ENCODE measurements at places on chromosomes 16 and 17.

DNA sequence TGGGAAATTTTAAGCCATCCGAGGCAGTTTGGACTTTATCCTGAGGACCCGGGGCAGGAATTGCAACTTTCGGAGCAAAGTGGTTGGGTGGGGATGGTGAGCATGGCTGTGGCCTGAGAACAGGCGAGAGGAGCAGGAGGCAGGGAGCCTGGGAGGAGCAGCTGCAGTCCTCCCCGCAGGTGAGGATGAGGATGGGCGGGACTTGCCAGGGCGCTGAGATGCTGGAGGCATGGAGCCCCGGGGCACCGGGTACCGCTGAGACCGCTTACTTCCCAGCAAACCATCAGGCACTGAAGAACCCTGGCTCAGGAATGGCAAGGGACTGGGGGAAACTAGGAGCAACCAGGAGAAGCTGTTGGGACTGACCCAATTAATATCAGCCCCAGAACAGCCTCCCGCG, 210.8 kb downstream of the GSG1L start:
- DNase-seq, result no peak

GRCh38 chr16:16780588-16780987, 401.6 kb downstream of the NPIPA7 start:
- no peak for DNase-seq

GRCh38 chr16:81767987-81768592, 11.0 kb upstream of the PLCG2 start:
- no peak for DNase-seq

DNA sequence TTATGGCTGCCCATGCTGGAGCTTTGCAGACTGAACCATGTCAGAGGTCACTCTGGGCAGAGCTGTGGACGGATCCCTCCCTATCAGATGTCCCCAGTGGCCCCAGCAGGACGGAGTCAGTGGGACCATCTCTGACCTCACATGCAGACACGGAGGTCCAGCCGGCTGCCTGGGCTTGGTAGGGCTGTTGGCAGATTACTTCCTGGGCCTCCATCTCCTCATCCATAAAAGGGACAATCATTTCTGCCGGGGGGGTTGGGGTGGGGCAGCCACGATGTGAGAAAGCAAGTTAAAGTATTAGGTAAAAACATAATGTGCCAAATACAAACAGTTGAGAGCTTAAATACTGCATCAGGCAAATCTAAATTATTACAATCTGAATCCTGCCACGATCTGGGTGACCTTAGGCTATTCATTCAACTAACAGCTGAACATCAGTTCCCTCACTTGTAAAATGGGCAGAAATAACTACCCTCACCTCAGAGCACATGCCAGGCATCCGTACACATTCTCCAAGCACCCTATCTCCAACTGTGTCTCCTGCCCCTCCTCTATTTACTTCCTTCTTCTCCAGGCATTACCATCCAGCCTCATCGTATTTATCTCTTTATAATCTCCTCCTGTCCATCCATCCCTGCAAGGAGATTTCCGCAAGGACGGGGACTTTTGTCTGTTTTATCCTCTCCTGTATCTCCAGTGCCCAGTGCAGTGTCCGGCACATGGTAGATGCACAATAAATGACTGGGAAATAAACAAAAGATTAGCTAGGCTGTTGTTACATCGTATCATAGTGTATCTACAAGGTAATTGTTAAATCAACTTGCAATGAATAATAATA, 192.3 kb upstream of the FOXF1 start:
- no peak for DNase-seq

DNA sequence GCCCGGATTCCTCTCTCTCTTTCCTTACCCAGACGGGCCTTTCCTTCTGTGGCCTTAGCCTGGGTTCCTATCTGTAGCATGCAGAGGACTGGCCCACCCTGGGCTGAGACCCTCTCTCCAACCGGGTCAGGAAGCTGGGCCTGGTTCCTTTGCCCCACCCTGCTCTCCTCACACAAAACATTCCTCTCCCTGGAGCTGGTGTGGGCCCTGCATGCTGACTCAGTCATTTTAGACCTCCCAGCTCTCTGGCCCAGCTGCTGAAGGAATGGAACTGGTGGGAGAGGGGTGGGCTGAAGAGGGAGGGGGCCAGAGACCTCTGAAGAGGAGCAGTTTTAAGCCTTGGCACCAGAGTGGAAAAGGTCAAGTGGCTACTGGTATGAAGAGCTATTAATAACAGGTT, 957 bp downstream of the MYL4 start:
- DNase-seq, result no peak

DNA sequence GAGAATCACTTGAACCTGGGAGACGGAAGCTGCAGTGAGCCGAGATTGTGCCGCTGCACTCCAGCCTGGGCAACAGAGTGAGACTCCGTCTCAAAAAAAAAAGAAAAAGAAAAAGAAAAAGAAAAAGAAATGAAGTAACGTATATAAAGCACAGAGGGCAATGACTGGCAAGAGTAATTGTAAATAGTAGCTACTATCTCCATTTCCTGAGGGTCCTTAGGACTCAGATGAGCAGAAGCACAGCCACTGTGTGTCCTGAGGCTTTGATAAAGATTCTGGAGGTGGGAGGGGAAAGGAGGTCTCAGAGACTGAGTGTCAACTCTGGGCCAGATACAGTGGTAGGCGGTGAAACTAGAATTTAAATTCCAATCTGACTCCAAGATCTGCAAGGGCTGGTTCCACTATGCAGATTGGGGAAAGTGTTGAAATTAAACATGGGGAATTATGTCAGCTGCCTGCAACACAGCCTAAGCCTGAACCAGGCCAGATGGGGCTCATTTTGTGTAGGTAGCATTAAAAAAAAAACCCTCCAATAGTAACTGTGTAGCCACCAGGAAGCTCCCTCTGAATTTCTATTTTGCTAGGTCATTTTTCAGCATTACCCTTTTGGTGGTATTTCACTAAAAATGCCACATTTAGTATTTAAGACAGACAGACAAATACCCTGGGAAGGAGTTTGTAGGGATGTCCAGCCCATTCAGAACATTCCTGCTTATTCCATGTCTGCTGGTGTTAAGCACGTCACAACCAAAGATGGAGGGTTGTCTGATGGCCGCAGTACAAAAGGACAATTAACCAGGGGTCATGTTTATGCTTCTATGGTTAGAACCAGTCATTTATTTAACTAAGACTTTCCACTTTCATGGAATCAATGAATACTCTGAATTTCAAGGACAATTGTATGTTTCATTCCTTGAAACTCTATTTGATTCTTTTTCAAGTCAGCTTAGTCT, 46.1 kb downstream of the TBX4 start:
- DNase-seq, result no peak

DNA sequence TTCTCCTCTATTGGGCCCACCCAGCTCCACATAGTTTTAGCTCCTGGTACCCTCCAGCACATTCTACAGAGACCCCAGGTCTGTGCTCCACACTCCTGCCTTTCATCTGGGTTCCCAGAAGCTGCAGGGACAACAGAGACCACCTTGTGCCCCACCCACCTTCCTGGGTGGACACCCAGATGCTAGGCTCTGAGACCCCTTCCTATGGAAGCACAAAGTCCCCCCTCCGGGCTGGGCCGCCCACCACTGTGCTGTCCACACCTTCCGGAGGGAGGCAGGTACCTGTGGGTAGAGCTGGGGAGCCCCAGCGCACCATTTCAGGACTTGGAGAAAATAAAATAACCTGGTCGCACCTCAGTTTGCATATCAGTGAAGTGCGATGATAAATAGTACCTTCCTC, 224.9 kb upstream of the FOXF1 start:
- DNase-seq, result no peak

DNA sequence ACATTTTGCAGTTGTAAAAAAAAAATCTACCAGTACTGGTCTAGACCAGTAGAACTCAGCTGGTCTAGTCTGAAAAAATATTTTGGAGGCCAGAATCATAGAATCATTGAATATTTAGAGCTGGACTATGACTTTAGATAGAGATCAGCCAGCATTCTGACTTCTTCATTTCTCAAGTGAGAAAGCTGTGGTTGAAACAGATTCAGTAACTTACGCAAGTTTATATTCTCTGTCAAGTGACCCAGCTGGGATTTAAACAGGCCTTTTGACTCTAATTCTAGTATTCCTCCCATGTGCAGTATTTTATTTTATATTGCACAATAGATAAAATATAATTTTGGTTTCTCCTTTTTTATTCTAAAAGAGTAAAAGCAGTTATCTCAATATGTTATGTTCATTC, 4.9 kb downstream of the TNRC6A start:
- no peak for DNase-seq

DNA sequence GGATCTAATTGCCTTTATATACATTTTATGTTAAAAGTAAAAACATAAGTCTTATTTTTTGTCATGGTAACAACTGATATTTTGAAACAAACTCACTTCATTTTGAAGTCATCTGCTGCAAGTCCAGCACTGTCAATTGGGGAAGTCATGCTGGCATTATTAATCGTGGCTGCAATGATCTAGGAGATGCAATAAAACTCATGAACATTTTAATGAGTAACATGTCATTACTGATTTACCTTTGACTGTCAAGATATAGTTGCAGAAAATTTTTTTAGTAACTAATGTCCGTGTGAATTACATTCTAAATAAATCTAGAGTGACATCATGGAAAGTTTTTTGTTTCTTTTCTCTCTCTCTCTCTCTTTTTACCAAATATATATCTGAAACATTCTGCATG, 17.3 kb upstream of the KRT24 start:
- no peak for DNase-seq

- DNase-seq, result no peak
Measured at GRCh38 chr17:8649157-8650118, 18.9 kb upstream of the MYH10 start.

- no peak for DNase-seq
Measured at GRCh38 chr16:73015612-73016487, 32.1 kb downstream of the ZFHX3 start.

GRCh38 chr17:47948706-47949196, 7.4 kb downstream of the PNPO start:
- DNase-seq, result no peak

DNA sequence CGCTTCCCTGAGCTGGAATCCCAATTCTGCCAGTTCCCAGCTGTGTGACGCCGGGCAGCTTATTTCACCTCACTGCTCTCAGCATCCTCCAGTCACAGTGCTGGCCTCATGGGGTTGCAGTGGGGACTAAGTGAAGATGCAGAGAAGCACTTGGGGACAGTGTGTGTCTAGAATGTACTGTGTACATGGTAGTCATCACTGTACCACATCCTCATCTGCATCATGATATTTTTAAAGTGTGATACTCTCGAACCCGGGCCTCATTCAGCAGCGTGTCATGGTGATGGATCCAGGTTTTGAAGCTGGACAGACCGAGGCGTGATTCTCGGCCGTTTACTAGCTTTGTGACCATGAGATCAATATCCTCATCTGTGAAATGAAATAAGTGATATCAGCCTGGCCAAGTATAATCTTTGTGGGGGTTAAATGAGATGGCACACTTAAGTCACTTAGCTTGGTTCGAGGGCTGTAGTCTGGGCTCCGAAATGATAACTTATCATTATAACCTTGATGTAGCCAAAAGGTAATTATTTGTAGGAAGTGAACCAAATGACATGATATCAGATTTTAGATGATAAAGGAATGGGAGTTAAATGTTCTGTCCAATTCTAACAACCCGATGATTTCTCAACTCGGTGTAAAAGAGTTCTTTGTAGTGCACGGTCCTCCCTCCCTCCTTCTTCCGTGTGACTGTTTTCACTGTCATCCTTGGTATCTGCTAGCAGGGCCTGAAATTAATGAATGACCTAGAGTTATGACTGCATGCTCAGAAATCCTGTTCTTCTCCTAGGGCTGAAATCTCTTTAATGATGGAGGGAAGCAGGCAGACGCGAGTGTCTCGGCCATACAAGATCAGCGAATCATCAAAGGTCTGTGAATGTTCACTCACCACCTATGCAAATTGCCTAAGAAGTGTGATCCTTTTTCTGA, 2.0 kb downstream of the KLHL36 start:
- no peak for DNase-seq

- no peak for DNase-seq
Measured at GRCh38 chr17:15250135-15250860, 14.8 kb downstream of the PMP22 start.

DNA sequence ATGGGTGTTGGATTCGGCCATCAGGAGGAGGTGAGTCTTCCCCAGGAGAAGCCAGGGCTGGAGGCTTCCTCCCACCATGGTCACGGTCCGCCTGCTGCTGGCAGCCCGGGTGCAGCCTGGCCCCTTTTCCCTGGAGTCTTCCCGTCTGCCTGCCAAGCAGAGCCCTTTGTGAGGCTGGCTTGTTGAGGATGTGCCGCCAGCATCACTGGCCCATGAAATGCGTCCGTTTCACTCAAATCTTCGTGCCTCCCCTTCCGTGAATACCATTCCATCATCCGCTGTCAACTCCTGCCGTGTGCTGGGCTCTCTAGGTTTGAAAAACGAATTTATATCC, 9.6 kb downstream of the VPS4A start:
- DNase-seq, result no peak

DNA sequence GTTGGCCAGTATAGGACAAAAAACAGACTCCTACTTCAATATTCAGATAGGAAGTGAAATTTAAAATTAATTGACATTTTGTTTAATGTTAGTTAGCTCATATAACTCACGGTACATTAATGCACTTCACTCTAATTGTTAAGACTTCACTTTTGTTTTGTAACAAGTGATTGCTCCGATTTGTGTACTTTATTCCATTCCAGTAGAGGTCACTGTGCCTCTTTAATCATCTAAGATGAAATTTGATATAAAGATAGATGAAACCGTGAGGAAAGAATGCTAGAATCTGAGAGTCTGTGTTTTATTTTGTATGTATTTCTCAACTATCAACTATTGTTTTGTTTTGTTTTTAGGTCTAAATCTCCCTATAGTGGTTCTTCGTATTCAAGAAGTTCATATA, 29.0 kb downstream of the RBBP6 start:
- no peak for DNase-seq

GRCh38 chr17:2782055-2782454, 14.2 kb upstream of the RAP1GAP2 start:
- no peak for DNase-seq

DNA sequence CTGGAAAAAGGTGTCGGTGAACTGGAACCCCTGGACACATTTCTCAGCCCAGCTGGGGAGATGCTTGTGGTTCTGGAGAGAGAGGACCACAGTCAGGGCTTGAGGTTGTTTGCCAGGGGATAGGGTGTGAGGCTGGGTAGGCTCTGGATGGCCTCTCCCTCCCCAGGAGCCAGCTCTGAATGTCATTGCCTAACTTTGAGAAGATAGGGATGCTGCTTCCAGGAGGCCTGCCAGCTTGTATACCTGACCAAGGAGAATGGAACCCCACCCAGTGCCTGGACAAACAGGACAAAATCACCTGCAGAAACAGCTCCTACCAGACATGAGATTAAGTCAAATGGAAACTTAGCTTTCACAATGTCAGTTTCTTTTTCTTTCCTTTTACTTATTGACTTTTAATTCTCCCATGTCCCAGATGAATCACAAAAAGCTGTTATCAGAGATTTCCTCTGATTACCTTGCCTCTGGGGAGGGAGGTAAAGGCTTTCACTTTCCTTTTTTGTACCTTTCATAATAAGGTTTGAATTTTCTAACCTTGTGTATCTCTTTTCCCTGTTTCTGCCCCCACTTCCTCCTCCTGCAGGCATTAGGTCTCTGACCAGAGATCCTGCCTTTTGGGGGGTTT, 29.8 kb upstream of the PLLP start:
- DNase-seq, result no peak
